Posterior vena cava (tissue), 2 donors: ENCODE measurements at places on chromosomes 2 and 18. TPM values are rescaled to one million over a fixed set of nuclear protein-coding genes. Genes with fewer than 3 reads are reported as not detected.

The COLEC11 gene
- total RNA-seq, result 3.8 TPM

The GALNT3 gene
- total RNA-seq, result 1.6 TPM

The CCDC141 gene
- total RNA-seq, result 6.7 TPM

The CRYGD gene
- not detected for total RNA-seq

The C2orf80 gene
- not detected for total RNA-seq

The PKDCC gene
- total RNA-seq, result 137 TPM

The CXCR1 gene
- 1.1 TPM for total RNA-seq

The DUSP19 gene
- total RNA-seq, result 5.7 TPM

The ST6GAL2 gene
- 15.5 TPM for total RNA-seq

The DSG3 gene
- not detected for total RNA-seq

The DYSF gene
- 42.1 TPM for total RNA-seq

The SERPINB12 gene
- total RNA-seq, result not detected

The CKAP2L gene
- total RNA-seq, result 0.65 TPM

The UNC80 gene
- total RNA-seq, result not detected

The EHD3 gene
- 28.7 TPM for total RNA-seq

The VWA3B gene
- not detected for total RNA-seq

The REEP1 gene
- 55.2 TPM for total RNA-seq

The AGPS gene
- 32.8 TPM for total RNA-seq

The AQP12A gene
- total RNA-seq, result not detected

The CTDSP1 gene
- 142 TPM for total RNA-seq

The ESPNL gene
- 3.0 TPM for total RNA-seq

The FAM228A gene
- 2.2 TPM for total RNA-seq

The LHCGR gene
- 0.37 TPM for total RNA-seq

The CAVIN2 gene
- 48.8 TPM for total RNA-seq
